MCF 10A (cell line): ENCODE measurements at places on chromosomes 2 and 18. TPM values are rescaled to one million over a fixed set of nuclear protein-coding genes. Genes with fewer than 3 reads are reported as not detected.

DNA sequence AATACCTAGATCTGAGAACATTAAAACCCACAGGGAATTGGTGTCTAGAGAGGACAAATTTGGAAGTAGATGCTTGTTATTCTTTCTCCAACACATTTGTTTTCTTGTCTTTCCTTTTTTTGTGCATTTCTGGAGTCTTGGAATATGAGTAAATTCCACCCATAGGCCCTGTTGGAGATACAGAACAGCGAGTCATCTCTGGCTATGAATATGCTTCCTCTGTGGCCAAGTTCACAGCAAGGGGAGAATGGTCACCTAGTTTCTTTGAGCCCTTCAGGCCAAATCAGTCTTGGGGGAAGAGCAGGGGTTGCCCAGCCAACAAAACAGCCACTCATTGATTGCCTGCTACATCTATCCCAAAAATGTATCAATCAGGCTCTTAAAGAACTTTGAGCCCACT, 31.3 kb downstream of the SP140L start:
- H3K4me1 ChIP-seq: no peaks in the 10 kb centered on the region
- no peak overlapping the region for H3K27ac ChIP-seq
- H3K27me3 ChIP-seq: no peaks in the 10 kb centered on the region
- peaks cover 22% of the 10 kb centered on the region for H3K36me3 ChIP-seq
- DNase-seq: no peak
- no peak overlapping the region for H3K4me3 ChIP-seq

GRCh38 chr2:70043252-70043875, 43.9 kb upstream of the PCBP1 start:
- no peak overlapping the region for H3K27ac ChIP-seq
- no peak for DNase-seq
- no peaks in the 10 kb centered on the region for H3K27me3 ChIP-seq
- no peak overlapping the region for H3K4me3 ChIP-seq

GRCh38 chr2:32496662-32497061, 131.2 kb upstream of the TTC27 start:
- H3K4me3 ChIP-seq: no peak overlapping the region
- H3K27ac ChIP-seq: peak overlapping the region; percentile 15
- no peaks in the 10 kb centered on the region for H3K27me3 ChIP-seq
- H3K4me1 ChIP-seq: no peaks in the 10 kb centered on the region

- H3K27ac ChIP-seq: no peak overlapping the region
- peaks cover 24% of the 10 kb centered on the region for H3K4me1 ChIP-seq
- H3K4me3 ChIP-seq: no peak overlapping the region
Measured at GRCh38 chr2:11393711-11394236, 49.3 kb upstream of the ROCK2 start.

DNA sequence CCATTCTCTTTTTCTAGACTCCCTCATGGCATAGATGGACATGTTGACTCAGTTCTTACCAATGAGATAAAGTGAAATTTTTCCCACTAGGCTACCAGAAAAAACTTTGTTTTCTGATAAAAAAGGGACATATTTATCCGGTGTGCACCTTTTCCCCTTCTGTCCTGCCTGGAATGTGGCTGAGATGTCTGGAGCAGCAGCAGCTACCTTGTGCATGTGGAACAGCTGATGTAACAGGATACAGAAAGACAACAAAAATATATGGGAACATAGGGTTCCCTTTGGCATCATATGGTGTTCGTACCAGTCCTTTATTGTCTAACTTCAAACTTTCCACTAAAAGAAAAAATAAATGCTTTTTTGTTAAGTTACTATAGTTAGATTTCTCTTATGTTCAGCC, 460.2 kb upstream of the HS6ST1 start:
- H3K27ac ChIP-seq: no peak overlapping the region
- DNase-seq: no peak
- no peak overlapping the region for H3K4me3 ChIP-seq
- H3K36me3 ChIP-seq: no peaks in the 10 kb centered on the region

DNA sequence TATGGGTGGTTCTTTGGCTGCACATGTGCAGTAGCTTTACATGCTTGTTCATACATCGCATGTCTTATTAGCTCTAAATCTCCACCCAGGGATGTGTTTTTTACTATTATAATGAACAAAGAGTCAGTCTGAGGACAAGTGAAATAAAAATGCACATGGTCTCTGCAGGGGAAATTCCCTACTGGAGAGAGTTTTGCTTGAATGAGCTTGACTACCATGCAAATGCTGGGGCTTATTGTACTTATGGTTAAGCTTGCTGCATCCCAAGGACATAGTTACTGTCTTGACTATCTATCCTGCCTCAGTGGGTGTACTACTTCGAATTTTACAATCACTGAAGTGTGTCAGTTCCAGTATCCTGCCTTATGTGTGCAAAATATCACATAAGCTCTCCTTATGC, 362.7 kb downstream of the TDRD15 start:
- no peak for DNase-seq
- H3K4me1 ChIP-seq: no peaks in the 10 kb centered on the region
- no peak overlapping the region for H3K27ac ChIP-seq
- H3K27me3 ChIP-seq: no peaks in the 10 kb centered on the region

DNA sequence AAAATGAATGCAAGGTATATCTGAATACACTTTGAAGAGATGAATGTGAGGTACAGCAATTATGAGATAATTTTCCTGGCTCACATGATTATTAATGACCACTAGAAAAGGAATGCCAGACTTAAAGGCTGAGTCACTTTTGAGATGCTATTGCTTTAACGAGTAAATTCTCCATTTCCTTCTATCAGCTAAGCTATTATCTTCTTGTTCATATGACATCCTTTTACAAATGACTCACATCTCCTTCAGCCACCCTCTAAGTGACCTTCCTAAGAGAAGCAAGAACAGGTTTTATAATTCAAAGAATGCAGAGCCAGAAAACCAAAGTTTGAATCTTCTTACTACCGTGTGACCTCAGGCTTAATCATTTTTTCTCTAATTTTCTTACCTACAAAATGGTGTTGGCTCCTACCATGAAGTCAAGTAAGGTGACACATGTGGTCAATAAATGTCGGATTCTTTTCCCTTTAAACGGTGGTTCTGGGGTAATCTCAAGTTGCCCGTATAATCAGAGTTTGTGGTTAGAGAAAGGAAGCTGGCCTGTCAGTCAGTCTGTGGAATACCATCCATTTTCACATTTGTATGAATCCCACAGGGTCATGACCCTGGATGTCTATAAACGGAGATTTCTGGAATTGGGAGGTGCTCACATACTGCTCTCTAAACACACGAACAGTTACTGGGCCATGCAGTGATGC, 184.0 kb upstream of the PID1 start:
- peaks cover 15% of the 10 kb centered on the region for H3K36me3 ChIP-seq
- H3K27me3 ChIP-seq: no peaks in the 10 kb centered on the region
- H3K4me1 ChIP-seq: peaks cover 26% of the 10 kb centered on the region
- peak overlapping the region; percentile 33 for H3K4me3 ChIP-seq
- peak; percentile 52 for DNase-seq
- peak overlapping the region; percentile 86 for H3K27ac ChIP-seq

EFHD1 gene
- not detected in 2 replicates for total RNA-seq

KCNG2 gene
- not detected in 2 replicates for total RNA-seq

PPP1R1C gene
- total RNA-seq: not detected in 2 replicates

- peak; percentile 58 for DNase-seq
- H3K4me3 ChIP-seq: no peak overlapping the region
- H3K36me3 ChIP-seq: no peaks in the 10 kb centered on the region
- no peaks in the 10 kb centered on the region for H3K27me3 ChIP-seq
- no peak overlapping the region for H3K27ac ChIP-seq
Measured at GRCh38 chr2:12856934-12857601, 140.3 kb downstream of the TRIB2 start.

- no peaks in the 10 kb centered on the region for H3K36me3 ChIP-seq
- no peak overlapping the region for H3K4me3 ChIP-seq
- H3K27ac ChIP-seq: no peak overlapping the region
Measured at GRCh38 chr2:232994446-232994845, 18.6 kb downstream of the NGEF start.

RAX gene
- total RNA-seq: not detected in 2 replicates

DNA sequence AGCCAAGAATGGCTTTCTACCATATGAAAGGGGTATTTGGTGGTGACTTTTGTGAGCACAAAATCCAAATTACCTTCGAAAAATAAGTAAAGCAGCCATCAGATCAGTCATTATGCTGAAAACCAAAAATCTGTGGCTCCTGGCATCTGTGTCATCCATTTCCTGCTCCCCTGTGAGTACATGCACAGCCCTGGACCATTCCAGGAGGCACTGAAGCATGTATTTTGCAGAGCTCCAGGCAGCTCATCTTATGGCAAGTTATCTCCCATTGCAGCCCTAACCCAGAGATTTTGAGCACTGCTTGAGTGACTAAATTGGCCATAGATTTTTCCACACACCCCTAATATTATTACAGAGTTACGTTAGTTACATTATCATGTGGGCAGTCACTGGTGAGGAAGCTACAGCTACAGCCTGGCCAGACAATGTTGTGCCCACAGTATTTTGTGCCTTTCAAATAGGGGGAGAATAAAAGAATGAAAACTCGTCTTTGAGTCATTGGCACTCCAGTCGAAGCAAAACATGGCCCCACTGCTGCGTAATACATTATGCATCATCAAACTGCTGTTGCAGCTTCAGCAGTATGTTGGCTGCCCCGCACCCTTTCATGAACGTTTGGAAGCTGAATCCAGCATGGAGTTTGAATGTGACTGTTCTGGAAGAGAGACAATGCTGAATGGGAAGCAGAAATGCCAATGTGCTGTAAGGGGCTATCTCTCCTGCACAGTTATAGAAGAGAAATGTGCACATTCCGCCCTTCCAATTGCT, 702.2 kb downstream of the RNF144A start:
- no peak for DNase-seq
- no peaks in the 10 kb centered on the region for H3K27me3 ChIP-seq
- no peaks in the 10 kb centered on the region for H3K36me3 ChIP-seq
- H3K4me1 ChIP-seq: no peaks in the 10 kb centered on the region

SEC11C gene
- total RNA-seq: 168 and 272 TPM in 2 replicates

GRCh38 chr2:28510184-28510583, 14.3 kb downstream of the PLB1 start:
- H3K27ac ChIP-seq: no peak overlapping the region
- peak; percentile 40 for DNase-seq
- H3K4me3 ChIP-seq: no peak overlapping the region
- peaks cover 8% of the 10 kb centered on the region for H3K4me1 ChIP-seq

- no peak overlapping the region for H3K4me3 ChIP-seq
- no peaks in the 10 kb centered on the region for H3K36me3 ChIP-seq
- H3K27me3 ChIP-seq: peaks cover 53% of the 10 kb centered on the region
- no peak overlapping the region for H3K27ac ChIP-seq
Measured at GRCh38 chr2:11071211-11071610, 84.1 kb upstream of the SLC66A3 start.

C1D gene
- total RNA-seq: 17.4 and 22.4 TPM in 2 replicates

MEP1B gene
- total RNA-seq: not detected in 2 replicates

TLX2 gene
- not detected in 2 replicates for total RNA-seq

FIGN gene
- total RNA-seq: 9.0 and 11.7 TPM in 2 replicates

- no peaks in the 10 kb centered on the region for H3K4me1 ChIP-seq
- H3K27me3 ChIP-seq: no peaks in the 10 kb centered on the region
- peak; percentile 51 for DNase-seq
- no peak overlapping the region for H3K4me3 ChIP-seq
- H3K36me3 ChIP-seq: no peaks in the 10 kb centered on the region
Measured at GRCh38 chr2:137706786-137707613, 257.3 kb upstream of the HNMT start.

DNA sequence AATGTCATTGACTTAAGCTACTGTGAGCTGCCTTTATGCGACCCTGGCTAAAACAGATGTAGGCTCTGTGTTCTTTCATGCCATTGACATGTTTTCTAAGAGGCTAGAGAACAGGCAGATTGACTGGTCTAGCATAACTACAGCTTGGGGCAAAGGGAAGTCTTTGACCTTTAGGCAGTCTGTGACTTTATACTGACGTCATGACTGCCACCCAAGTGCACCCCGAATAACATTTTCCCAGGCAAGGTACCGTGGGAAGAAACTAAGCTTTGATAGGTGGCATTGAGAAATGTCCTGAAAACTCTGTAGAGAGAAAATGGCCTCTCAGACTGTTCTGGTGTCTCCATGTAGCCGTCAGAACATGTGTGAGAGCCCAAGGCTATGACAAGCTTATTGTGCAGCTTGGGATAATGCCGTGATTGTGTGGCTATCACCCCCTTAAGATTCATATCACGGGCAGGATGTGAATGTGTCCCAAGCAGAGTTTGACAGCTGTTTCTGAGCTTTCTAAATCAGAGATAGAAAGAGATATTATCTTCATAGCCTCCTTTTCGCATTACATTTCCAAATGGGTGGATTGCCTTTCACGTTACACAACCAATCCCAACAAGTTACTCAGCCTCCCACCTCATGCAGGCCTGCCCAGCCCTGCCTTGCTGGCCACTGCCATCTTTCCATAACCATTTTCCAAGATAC, 672.2 kb upstream of the ACVR2A start:
- H3K27ac ChIP-seq: no peak overlapping the region
- H3K4me1 ChIP-seq: peaks cover 17% of the 10 kb centered on the region
- H3K27me3 ChIP-seq: no peaks in the 10 kb centered on the region
- no peak overlapping the region for H3K4me3 ChIP-seq
- no peaks in the 10 kb centered on the region for H3K36me3 ChIP-seq

- H3K4me1 ChIP-seq: no peaks in the 10 kb centered on the region
- no peak overlapping the region for H3K4me3 ChIP-seq
- H3K36me3 ChIP-seq: no peaks in the 10 kb centered on the region
- peaks cover 15% of the 10 kb centered on the region for H3K27me3 ChIP-seq
- H3K27ac ChIP-seq: no peak overlapping the region
- no peak for DNase-seq
Measured at GRCh38 chr2:204220896-204221295, 284.3 kb downstream of the ICOS start.

DNA sequence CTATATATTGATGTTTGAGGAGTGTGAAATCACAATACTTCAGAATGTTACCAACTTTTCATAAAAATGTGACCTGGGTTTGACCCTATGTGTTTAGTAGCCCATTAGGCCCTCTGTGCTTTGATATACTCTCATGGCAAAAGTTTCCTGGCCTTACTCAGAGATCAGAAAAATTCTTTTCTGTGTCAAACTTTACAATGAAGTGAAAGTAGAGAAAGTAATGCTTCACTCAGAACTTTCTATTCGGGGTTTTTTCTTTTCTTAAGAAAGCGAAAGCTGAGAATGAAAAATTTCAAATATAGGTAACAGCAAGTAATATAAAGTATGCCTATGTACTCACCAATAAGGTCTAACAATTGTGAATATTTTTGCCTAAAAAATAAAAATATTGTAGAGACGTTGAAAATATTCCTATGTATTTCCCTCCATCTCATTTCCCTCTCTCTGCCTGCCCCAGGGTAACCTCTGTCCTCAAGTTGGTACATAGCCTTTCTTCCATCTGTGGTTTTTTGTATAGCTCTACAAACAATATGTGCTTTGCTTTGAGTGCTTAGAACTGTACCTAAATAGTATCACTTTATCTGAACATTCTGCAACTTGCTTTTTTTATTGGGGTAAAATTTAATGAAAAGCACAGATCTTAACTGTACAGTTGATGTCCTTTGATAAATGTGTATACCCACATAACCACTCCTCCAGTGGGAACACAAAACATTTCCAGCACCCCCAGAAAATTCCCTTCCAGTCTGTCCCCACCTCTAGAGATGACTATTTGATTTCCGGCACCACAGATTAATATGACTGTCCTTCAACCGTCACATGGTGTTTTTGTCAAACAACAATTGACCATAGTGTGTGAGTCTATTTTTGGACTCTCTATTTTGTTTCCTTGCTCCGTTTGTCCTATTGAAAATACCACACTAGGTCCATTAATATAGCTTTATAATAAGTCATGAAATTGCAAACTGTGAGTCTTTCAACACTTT, 10.3 kb upstream of the ACKR3 start:
- H3K4me1 ChIP-seq: no peaks in the 10 kb centered on the region
- peaks cover 3% of the 10 kb centered on the region for H3K36me3 ChIP-seq
- H3K27me3 ChIP-seq: peaks cover 12% of the 10 kb centered on the region
- no peak overlapping the region for H3K27ac ChIP-seq
- no peak for DNase-seq
- H3K4me3 ChIP-seq: no peak overlapping the region

CD8B2 gene
- total RNA-seq: not detected in 2 replicates
